Osteoblast (primary cell): ENCODE measurements at places on chromosomes 11 and 22. TPM values are rescaled to one million over a fixed set of nuclear protein-coding genes. Genes with fewer than 3 reads are reported as not detected.

The OR4A16 gene
- not detected in 2 replicates for total RNA-seq

The OPCML gene
- total RNA-seq: 0.36 and 5.9 TPM in 2 replicates

GRCh38 chr22:33350961-33351360, 292.8 kb upstream of the SYN3 start:
- no peak overlapping the region for H3K27ac ChIP-seq
- peaks cover 12% of the 10 kb centered on the region for H3K4me1 ChIP-seq
- no peak overlapping the region for H3K4me3 ChIP-seq
- H3K36me3 ChIP-seq: no peaks in the 10 kb centered on the region
- H3K27me3 ChIP-seq: no peaks in the 10 kb centered on the region

DNA sequence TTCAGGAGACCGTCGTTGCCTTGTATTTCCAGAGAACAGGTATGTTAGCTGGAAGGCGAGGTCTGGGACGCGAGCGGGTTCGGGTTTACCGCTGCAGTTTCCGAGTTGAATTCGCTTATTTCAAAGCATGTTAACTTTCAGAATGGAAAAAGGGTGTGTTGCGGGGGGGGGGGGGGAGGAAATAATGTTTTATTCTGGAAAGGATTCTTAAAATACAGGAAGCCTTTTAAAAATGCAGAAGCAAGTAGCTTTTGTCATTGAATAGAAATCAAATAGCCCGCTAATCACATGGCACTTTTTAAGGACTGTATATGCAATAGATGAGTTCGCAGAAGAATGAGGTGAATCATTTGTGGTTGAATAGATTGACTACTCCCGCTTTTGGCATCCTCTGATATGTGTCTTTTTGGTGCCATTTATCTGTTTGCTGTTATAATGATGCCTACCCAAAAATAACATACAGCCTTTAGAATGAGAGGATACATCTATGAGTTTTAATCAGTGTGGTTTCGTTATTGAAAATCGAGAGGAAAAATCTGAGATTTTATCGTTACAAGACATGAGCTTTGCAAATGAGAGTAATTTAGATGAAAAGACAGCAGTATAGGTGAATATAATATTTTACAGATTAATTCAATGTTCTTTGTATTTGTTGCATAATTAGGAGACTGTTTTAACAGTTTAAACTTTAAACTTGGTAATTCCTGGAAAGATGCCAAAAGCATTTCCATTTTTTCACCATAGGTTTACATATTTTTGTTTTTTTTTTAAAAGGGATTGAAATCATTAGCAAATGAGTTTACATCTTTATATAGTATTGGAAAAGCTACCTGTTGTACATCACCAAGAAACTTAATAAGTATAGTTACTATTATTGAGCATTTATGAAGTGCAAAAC, 1.7 kb downstream of the PDE3B start:
- H3K4me3 ChIP-seq: peak overlapping the region; percentile 70
- no peaks in the 10 kb centered on the region for H3K36me3 ChIP-seq
- H3K27ac ChIP-seq: no peak overlapping the region
- DNase-seq: peak; percentile 81

DNA sequence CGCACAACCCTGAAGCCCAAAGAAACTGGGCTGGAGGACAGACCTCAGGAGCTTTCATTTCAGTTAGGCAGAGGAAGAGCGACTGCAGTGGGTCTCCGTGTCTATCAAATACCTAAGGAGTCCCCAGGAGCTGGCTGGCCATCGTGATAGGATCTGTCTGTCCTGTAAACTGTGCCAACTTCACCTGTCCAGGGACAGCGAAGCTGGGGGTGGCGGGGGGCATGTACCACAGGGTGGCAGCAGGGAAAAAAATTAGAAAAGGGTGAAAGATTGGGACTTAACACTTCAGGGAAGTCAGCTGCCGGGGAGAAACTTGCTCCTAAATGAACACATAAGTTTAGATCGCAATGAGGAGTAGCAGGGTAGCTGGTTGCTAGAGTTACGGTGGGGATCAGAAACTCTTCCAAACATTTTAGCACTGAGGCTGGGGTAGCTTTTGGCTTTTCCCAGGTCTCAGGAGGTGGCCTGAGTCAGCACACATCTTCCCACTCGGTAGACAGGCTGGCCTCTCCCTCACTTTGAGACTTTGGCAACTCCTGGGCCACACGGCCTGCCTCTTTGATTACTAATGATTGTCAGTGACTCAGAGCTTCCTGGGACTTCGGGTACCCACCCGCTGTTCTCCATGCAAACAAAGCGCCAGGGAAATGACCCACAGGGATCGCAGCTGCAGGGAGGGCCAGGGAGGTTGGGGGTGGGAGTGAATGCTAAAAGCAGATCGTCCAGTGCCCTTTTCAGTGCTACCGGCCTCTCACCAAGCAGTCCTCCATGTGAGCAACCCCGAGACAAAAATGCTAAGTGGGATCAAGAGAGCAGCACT, 2.9 kb upstream of the MTFP1 start:
- H3K27ac ChIP-seq: peak overlapping the region; percentile 97
- H3K27me3 ChIP-seq: no peaks in the 10 kb centered on the region
- H3K36me3 ChIP-seq: peaks cover 32% of the 10 kb centered on the region
- peaks cover 69% of the 10 kb centered on the region for H3K4me1 ChIP-seq
- H3K4me3 ChIP-seq: peak overlapping the region; percentile 73

- no peaks in the 10 kb centered on the region for H3K36me3 ChIP-seq
- no peak for DNase-seq
- H3K4me3 ChIP-seq: no peak overlapping the region
- no peaks in the 10 kb centered on the region for H3K4me1 ChIP-seq
- no peak overlapping the region for H3K27ac ChIP-seq
Observed at GRCh38 chr11:129620237-129621104, 195.2 kb upstream of the TMEM45B start.

DNA sequence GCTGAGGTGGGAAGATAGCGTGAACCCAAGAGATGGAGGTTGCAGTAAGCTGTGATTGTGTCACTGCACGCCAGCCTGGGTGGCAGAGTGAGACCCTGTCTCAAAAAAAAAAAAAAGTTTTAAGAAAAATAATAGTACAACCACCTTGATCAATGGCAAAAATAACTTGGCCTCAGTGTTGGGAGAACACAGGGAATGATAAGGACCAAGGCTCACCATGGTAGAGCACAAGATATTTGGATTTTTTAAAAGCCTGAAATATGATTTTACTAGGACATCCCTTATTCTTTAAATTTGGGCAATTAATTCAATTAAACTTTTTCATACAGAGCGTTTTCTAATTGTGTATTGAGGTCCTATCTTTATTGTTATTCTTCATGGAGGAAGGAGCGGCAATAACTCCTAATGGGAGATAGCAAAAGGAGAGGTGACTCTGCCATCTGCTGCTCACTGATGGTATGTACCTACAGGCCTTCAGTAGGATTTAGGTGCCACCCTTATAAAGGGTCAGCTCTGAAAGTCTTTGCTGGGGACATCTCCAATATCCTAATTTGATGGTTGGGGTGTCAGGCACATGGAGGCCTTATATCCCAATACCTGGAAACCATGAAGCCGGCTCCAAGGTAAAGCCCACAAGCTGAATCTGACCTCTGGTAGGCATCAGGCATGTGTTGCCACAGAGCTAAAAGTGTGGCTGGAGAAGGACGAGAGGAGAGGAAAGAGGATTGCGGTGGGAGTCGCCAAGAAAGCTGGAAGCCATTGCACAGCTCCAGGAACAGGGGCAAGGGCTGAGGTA, 21.9 kb upstream of the POLD3 start:
- H3K27me3 ChIP-seq: peaks cover 3% of the 10 kb centered on the region
- H3K4me3 ChIP-seq: no peak overlapping the region
- H3K4me1 ChIP-seq: no peaks in the 10 kb centered on the region
- peak; percentile 76 for DNase-seq
- no peak overlapping the region for H3K27ac ChIP-seq
- H3K36me3 ChIP-seq: no peaks in the 10 kb centered on the region

DNA sequence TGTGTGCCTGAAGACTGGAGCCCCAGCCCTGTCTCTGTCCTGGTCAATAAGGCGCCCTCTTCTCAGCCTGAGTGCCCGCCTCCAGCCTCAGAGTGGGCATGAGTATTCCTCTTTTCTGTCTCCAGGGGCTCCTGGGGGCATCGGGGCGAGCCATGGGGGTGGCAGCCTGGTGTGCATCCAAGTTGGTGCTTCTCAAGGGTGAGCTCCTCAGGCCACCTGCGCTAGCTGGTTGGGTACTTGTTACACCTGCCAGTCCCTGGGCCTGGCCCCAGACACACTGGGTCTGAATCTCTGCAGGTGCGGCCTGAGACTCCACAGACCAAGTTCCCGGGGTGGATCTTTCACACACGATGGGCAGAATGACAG, 168.6 kb upstream of the B3GAT1 start:
- H3K27ac ChIP-seq: no peak overlapping the region
- H3K36me3 ChIP-seq: no peaks in the 10 kb centered on the region
- no peak overlapping the region for H3K4me3 ChIP-seq

- no peaks in the 10 kb centered on the region for H3K36me3 ChIP-seq
- no peak overlapping the region for H3K4me3 ChIP-seq
- no peaks in the 10 kb centered on the region for H3K27me3 ChIP-seq
- peak overlapping the region; percentile 32 for H3K27ac ChIP-seq
- DNase-seq: peak; percentile 47
Observed at GRCh38 chr11:16195651-16196050, 160.7 kb downstream of the SOX6 start.

DNA sequence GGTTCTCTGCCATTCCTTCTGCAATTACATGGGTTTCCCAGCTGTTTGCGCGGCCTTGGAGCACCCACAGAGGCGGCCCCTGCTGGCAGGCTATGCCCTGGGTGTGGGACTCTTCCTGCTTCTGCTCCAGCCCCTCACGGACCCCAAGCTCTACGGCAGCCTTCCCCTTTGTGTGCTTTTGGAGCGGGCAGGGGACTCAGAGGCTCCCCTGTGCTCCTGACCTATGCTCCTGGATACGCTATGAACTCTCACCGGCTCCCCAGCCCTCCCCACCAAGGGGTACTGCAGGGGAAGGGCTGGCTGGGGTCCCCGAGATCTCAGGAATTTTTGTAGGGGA, 2.6 kb downstream of the RCE1 start:
- no peak overlapping the region for H3K4me3 ChIP-seq
- H3K36me3 ChIP-seq: peaks cover 27% of the 10 kb centered on the region
- H3K4me1 ChIP-seq: peaks cover 21% of the 10 kb centered on the region
- DNase-seq: peak; percentile 34
